ENCODE measurements at places on chromosomes 6 and 20. TPM values are rescaled to one million over a fixed set of nuclear protein-coding genes. Genes with fewer than 3 reads are reported as not detected.
A peak's percentile ranks its signal among the peaks of the same experiment; 100 is the strongest.

Gene BACH2
- total RNA-seq = 4.4 TPM

DNA sequence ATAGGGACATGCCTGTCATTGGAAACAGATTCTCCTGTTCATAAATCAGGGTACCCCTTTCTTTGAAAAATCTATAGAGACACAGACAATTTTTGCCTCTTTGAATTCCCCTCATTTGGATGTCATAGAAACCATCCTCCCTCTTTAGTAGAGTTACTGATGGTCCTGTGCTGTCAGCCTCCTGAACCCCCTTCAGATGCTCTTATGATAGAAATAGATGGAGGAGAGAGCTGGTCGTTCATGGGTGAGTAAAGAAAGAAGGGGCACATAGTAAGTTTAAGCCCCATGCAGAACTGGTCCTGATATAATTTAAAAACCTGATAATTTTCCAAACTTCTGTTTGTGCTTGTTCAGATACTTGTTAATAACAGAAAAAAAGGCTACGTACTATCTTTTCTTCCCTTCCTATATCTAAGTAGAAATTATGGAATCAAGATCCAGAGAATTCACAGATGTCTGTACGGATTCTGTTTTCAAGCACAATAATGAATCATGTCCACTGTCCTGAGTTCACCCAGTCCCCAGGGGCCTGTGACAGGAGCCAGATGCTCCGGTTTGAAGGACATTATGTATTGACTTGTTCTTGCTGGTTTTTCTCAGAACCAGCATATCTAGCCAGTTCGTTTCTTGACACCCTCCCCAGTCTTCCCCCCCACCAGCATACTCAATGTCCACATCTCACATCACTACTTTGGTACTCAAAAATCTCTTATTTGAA is 78.1 kb downstream of the NCOA7 start:
- DNase-seq = no peak

Gene LY6G6C
- not detected for total RNA-seq

GRCh38 chr6:118187568-118188164 is 280.6 kb downstream of the SLC35F1 start:
- no peak for DNase-seq

DNA sequence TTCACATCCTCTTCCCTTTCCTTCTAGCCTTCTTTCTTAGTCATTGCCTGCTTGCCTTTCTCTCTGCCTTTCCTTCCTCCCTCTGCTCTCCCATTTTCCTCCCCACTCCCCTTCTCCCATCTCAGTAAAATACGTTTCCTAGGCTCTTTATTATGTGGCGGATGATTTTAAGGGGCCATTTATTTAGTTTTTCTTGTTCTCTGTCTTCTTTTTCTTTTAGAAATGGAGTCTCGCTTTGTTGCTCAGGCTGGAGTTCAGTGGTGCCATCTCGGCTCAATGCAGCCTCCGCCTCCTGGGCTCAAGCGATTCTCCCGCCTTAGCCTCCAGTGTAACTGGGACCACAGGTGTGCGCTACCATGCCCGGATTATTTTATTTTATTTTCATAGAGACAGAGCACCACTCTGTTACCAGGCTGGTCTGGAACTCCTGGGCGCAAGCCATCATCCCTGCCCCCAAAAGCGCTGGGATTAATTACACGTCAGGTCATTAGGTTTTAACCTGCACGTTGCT is 1.5 kb downstream of the MTHFD1L start:
- DNase-seq = no peak

Gene FGD2
- 182 TPM for total RNA-seq

Gene BNIP5
- total RNA-seq = not detected

Gene HMGCLL1
- total RNA-seq = 2.1 TPM

Gene CLPSL2
- not detected for total RNA-seq

Gene BPIFA1
- total RNA-seq = not detected

DNA sequence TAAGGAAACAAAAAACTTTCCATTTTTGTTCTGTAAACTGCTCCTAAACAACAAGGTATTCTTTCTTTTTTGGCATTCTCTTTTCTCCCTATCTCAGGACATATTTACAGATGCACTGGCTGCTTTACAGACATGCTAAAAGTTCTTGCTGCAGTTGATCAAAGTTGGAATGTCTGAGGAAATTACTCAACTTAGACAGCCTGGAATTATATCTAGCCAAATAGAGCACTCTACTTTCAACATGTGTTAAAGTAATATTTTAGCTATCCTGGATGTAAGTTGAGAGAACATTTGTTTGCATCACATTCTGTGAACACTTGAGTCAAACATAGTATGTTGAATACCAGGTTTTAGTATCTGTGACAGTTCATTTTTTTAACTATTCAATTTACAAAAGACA is 24.8 kb downstream of the TASP1 start:
- DNase-seq = no peak

GRCh38 chr20:62208795-62209755 is 11.0 kb downstream of the HRH3 start:
- DNase-seq = no peak

DNA sequence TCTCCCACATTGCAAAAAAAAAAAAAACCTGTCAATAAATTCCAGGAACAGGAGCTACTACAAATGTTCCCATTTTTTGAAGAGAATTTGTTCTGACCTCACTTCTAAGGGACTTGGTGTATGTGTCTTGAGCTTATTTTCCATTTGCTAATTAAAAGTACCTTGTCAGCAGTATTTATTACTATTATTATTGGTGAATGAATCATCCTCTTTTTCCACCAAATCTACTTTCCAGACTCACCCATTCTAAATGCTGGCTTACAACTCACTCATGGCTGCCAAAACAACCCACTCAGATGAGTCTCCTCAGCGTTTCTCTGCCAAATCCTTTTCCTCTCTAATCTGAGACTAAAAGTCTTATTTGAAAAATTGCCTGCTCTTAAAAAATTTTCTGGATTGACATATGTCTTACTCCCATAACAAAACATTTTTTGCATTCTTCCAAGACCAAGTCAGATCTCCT is 33.2 kb upstream of the TASP1 start:
- DNase-seq = no peak

Gene FAM8A1
- total RNA-seq = 36.5 TPM

- DNase-seq = no peak
These were observed 56.0 kb downstream of the APCDD1L start for GRCh38 chr20:58459058-58459750.

- no peak for DNase-seq
These were observed 31.2 kb upstream of the MAPK13 start for GRCh38 chr6:36098920-36099647.

- DNase-seq = no peak
These were observed 144.2 kb downstream of the TTLL2 start for GRCh38 chr6:167469101-167469500.

GRCh38 chr6:1708122-1708521 is 98.4 kb downstream of the FOXC1 start:
- no peak for DNase-seq

Gene NKX2-2
- not detected for total RNA-seq

- no peak for DNase-seq
These were observed 40.0 kb upstream of the L3MBTL3 start for GRCh38 chr6:129978148-129978916.

DNA sequence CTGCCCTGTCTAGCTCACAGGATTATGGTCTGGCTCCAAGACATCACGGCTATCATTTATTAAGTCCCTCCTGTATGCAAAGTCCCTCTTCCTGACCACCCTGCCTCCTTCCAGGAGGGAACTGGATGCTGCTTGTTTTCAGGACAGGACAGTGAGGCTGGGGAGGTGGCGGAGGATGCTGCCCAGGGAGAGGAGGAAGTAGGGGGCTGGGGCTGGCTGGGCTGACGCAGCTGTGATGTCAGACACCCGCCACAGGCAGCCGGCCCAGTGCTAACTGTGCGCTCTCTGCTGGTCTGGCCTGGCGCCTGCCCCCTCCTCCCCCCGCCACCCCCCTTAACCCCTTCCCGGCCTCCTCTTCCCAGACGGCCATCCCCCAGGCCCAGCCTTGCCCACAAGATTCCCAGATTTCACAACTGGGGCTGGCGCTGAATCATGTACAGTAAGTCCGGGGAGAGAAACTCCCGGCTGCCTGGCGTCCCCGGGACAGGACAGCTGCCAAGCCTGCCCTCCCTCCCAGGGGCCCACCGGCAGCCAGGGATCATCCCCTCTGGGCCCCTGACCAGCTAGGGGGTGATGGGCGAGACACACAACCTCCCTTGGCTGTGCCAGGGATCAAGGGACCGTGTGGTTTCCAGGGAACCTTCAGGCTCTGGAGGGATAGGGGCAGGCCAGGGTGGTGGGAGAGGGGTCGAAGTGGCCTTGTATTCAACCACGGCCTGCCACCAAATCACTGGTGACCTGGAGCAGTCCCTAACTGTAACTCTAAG is 118.1 kb downstream of the CEBPB start:
- DNase-seq = peak; percentile 92

DNA sequence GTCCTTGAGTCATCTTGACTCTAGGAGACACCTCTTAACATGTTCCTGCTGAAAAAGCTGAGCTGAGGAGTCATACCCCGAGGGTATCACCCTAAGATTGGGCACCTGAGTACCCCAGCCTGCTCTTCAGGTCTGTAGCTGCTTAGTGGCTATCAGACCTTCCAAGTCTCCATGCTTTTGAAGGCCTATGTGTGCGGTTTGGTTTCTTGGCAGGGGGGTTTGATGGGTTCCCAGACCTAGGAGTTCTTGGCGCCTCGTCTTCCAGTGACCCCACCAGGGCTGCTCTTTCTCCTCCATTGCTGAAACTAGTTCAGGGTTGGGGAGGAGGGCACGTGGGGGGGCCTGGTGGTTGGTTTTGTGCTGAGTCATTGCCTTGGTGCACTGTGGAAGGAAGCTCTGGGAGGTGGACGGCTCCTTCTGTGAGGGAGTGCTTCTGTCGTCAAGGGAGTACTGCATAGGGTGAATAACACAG is 20.1 kb downstream of the IGF2R start:
- DNase-seq = no peak

GRCh38 chr6:170136541-170137175 is 154.2 kb downstream of the DLL1 start:
- DNase-seq = no peak

DNA sequence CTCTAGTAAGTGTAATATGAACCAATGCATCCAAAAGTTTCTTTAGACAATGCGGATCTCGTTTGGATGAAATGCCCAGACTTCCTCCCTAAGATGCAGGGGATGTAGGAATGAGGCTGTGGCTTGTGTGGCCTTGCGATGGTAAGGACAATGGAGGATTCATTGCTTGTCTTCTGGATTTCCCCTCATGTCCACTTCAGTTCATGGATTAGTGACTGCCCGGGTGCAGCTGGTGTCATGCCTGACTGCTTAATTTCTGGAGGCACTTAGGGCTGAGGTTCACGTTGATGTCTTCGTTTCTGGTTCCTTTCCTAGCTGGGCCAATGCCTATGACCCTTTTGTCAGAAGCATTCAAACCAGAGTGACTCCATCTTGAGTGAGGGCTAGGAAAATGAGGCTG is 93.8 kb downstream of the SCP2D1 start:
- no peak for DNase-seq

Gene MUC21
- total RNA-seq = not detected

GRCh38 chr6:105170059-105170458 is 9.8 kb downstream of the POPDC3 start:
- no peak for DNase-seq

Gene ASXL1
- 162 TPM for total RNA-seq

Gene SYNGAP1
- total RNA-seq = 13.8 TPM

Data from tibial nerve (tissue), 4 donors.